NCI-H460 (cell line): ENCODE measurements at places on chromosomes 6 and 20. TPM values are rescaled to one million over a fixed set of nuclear protein-coding genes. Genes with fewer than 3 reads are reported as not detected.

GRCh38 chr6:14707971-14708465, 537.9 kb upstream of the JARID2 start:
- DNase-seq, result no peak

DNA sequence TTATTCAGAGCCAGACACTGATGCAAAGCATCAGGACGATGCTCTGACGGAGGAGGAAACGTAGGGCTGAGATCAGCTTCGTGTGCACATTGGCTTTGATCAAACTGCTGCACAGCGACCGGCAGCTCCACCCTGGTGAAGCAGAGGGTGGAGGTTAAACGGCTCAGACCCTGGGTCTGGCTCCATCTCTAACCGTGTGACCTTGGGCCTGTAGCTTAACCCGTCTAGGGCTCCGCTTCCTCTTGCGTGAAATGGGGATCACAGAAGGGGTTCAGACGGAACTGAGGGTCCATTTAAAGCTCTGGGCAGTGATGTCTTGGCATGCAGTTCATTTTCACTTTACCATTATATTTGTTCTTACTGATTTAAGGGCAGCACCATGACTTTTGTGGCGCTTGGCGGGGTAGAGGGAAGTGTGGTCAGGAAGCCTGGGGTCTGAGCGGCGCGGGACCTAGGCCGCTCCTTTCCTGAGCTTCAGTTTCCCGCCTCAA, 644 bp downstream of the RBL1 start:
- no peak for DNase-seq

DNA sequence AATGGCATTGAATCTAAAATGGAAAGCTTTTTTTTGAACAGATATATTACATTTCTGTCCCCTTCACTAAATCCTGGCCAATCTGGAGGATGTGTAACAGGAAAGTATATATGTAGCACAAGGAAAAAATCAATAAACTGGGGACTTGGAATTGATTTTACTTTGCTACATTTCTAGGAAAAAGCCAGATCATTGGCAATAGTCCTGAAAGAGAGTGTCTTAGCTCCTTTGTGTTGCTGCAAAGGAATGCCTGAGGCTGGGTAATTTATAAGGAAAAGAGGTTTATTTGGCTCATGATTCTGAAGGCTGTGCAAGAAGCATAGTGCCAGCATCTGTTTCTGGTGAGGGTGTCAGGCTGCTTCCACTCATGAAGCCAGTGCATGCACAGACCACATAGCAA, 574.9 kb downstream of the HTR1B start:
- no peak for DNase-seq

GRCh38 chr20:32495949-32496348, 89.2 kb downstream of the NOL4L start:
- DNase-seq, result no peak

Gene OPRM1
- total RNA-seq, result not detected in 2 replicates

GRCh38 chr6:92820601-92821000, 598.8 kb downstream of the EPHA7 start:
- no peak for DNase-seq

- no peak for DNase-seq
Observed at GRCh38 chr6:35044145-35044745, 96.9 kb downstream of the TCP11 start.

DNA sequence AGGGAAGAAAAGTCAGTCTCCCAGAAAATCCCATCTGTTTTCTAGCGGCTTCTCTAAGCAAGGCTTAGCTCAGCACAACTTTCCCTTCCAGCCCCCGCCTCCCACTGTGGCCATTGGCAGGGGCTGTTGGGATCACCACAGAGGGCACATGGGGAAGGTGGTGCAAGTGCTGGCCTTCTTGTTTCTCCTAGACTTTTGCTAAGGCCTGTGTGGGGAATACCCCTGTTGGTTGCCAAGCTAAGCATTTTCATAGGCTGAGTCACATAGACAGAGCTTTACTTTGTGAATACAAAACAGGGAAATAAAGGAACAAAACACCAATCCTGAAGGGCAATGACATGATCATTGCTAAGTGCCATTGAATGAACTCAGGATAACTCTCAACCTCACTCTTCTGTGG, 32.4 kb upstream of the TIAM2 start:
- no peak for DNase-seq

Gene ATP6V1G2
- 0.23 and 0.27 TPM in 2 replicates for total RNA-seq

DNA sequence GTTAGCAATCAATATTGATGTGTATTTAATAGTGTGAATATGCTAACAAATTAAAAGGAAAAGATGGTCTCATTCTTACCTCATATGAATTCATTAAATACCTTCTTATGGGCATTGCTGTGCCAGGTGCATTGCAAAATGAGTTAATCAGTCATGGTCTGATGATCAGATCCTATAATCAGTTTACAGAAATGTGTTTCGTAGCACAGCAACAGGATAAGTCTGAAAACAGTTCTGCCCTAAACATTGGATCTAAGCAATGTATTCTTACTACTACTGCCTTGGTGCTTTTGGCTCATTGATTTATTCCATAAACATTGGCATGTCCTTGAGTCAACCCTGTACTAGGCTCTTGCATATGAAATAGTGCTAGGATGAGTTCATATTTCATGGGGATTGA, 417.0 kb upstream of the JAG1 start:
- DNase-seq, result no peak

DNA sequence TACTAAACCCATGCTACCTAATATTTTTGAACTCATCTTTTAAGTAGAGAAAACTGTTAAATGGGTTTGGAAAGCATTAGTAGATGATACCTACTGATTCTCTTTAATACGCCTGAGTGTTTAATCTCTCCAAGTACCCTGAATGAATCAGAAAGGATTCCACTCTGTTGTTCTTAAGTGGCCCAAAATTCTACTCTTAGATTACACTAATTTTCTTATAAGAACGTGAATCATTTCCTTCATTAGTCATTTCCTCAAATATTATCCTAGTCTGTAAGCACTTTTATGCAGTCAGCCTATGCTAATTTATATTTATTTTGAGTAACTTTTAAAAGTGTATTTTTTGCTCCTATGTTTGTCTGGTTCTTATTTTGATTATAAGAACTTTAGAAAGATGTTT, 380.0 kb downstream of the BTBD9 start:
- no peak for DNase-seq

GRCh38 chr6:32082478-32082877, 26.7 kb downstream of the TNXB start:
- no peak for DNase-seq

DNA sequence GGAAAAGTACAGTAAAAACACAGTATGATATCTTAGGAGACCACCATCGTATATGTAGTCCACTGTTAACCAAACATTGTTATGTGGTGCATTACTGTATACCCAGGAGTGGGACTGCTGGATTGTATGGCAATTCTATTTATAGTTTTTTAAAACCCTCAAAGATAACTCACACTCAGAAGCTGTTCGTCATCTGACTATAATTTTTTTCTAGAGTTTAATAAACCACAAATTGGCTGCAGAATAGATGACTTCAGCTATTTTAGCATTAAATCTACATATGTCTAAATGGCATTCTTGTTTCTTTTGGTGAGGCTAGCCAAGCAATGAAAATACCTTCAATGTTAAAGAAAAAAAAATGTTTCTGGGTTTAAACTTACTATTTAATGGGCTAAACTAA, 134.2 kb upstream of the BMP5 start:
- DNase-seq, result no peak

DNA sequence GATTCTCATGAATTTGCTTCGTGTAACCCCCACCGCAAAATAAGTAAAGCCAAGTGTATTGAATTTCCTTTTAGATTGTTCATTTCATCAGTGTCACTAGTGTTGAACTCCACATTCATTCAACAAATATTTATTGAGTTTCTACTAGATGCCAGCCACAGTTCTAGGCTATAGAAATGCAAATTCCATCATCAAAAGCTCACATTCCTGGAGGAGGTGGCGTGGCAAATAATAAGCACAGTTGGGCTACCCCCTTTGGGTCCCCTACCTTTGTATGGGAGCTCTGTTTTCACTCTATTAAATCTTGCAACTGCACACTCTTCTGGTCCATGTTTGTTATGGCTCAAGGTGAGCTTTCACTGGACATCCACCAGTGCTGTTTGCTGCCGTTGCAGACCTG, 12.7 kb upstream of the ME1 start:
- DNase-seq, result no peak

Gene C6orf132
- total RNA-seq, result not detected in 2 replicates

- peak; percentile 42 for DNase-seq
Observed at GRCh38 chr6:111614833-111615582, 9.3 kb upstream of the TRAF3IP2 start.

Gene VIP
- total RNA-seq, result not detected in 2 replicates

- no peak for DNase-seq
Observed at GRCh38 chr6:45702849-45703739, 312.6 kb downstream of the CLIC5 start.

- DNase-seq, result no peak
Observed at GRCh38 chr6:134560019-134560418, 242.1 kb upstream of the SGK1 start.

Gene LY6G6D
- total RNA-seq, result not detected in 2 replicates

- DNase-seq, result no peak
Observed at GRCh38 chr20:6051505-6051904, 2.4 kb downstream of the LRRN4 start.

DNA sequence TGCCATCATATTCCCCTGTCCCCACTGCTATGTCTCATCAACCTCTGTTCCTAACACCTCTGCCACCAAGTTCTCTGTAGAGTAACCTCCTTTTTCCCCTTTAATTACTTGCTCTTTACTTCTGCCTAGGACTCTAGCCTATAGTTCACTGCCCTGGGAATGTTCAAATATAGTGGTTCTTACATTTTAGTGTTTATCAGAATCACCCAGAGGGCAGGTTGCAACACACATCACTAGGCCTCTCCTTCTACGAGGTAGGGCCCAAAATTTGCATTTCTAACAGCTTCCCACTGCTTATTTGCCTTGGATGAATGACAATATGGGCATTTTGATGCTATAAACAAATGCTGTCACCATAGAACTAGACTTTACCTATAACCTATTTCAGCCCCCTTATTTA, 23.1 kb upstream of the C6orf141 start:
- DNase-seq, result no peak

- no peak for DNase-seq
Observed at GRCh38 chr20:62741191-62741691, 32.6 kb downstream of the NTSR1 start.

Gene BPIFB2
- not detected in 2 replicates for total RNA-seq
